T-helper 9 cell (primary cell): ENCODE measurements at places on chromosomes 7 and 10.
A peak's percentile ranks its signal among the peaks of the same experiment; 100 is the strongest.

DNA sequence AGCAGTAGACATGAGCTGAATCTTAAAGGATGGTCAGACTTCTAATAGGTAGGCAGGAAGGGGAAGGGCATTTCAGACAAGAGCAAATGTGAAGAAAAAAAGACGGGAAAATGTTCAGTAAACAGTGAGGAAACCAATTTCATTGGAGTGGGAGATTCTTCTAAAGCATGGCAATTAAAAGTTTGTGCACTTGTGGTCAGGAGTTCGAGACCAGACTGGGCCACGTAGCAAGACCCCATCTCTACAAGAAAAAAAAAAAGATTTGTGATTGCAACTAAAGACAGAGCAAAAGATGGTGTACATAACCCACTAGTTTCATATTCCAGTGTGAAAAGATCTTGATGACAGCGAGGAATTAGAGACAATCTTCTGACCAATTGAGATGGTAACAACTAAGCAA, 41.7 kb downstream of the CCDC71L start:
- no peak for DNase-seq

- peak; percentile 74 for DNase-seq
These were observed 61.7 kb downstream of the PWWP2B start for GRCh38 chr10:132458586-132459300.

- DNase-seq = no peak
These were observed 70.0 kb upstream of the CC2D2B start for GRCh38 chr10:95837783-95838182.

DNA sequence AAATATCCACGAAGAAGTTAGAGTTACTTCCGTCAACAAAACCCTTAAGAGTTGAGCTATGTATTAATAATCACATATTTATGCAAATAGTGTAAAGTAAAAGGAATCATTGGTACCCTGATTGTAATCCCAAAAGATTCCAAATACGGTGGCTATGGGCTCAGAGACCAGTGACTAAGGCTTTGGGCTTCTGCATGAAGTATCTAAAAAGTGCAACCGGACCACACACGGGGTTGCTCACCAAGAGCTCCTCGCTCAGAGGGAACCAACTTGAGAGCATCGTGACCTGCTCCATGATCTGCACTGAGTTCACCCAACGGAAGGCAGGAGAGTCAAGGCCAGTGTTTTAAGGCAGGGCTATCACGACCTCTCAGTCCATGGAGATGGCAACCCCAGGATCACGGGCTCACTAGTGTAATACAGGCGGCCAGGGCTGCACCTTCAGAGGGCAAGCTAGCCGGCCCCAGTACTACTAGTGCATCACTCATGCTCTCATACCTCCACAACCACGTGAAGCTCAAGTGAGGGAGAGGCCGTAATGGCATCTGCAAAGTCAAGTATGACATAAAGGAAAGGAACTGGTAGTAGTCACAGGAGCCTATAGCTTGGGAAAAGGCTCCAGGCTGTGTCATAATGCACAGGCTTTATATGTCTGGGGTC, 77.1 kb upstream of the CAMK2B start:
- DNase-seq = no peak

- DNase-seq = no peak
These were observed 9.2 kb downstream of the CPN1 start for GRCh38 chr10:100072514-100072913.

DNA sequence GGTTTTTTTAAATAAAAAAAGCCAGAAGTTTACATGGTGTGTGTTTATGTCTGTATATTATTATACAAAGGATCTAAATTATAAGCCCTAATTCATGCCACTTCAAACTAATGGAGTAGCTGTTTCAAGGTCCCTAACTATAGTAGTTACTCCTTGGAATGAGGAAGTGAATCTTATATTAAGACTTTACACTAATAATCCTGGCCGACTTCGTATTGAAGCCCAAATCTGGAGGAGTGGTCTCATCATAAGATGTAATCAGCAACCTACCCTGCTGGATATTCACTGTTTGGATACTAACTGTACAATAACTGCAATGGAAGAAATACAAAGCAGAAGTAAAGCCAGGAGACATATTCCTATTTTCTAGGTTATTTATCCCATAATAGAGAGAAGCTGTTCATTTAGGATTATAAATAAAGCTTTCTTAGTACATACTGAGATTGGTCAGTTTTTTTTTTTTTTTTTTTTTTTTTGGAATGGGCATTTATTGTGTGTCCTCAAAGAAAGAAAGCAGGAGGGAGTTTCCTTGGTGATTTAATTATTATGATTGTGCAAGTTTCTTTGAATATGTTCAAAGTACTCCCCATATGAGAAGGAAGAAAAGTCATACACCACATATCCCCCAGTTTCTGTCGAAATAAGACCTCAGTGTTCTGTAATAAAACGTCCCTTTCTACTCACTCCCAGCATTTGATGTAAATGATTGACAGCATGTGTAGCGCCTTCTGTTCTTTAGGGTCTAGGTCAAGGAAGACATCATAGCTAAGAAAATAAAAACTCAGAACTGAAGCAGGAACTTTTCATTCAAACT, 397.8 kb downstream of the EXOC4 start:
- no peak for DNase-seq

DNA sequence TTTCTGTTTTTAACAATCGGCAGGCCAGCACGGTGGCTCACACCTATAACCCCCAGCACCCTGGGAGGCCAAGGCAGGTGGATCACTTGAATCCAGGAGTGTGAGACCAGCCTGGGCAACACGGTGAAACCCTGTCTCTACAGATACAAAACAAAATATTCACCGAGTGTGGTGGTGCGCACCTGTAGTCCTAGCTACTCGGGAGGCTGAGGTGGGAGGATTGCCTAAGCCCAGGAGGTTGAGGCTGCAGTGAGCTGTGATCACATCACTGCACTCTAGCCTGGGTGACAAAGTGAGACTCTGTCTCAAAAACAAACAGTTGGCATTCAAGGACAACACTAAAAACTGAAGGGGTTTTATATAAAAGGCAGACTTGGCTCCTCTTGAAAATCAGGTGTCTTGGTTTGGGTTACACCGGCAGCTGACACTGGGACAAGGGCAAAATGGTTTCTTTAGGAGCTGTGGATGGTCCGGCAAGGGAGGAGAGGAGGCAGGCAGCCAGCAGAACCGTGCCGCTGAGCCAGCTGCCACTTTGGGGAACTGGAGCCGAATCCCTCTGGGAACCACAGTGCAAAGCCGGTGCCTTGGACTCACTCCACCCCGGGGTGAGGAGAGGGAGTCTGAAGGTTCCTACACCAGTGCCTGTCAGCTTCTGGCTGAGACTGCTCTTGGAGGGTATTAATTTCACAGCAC, 52.6 kb downstream of the CHST3 start:
- DNase-seq = no peak

DNA sequence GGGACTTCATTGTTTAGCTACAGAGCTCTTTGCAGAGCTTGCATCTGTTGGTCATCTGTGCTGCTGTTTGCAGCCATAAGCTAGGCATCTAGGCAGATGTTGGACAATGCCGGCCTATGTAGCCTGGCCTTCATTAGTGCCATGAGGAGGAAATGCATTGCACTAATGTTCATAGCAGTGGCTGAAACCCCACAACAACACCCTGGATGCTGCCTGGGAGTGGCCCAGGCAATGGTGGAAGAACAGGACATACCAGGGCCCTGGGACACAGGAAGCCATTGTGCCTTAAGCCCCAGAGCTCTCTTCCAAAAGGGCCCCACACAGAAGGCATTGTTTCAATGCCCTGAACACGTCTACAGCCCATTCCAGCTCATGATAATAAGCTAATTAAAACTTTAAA, 131.5 kb upstream of the LYZL1 start:
- no peak for DNase-seq

DNA sequence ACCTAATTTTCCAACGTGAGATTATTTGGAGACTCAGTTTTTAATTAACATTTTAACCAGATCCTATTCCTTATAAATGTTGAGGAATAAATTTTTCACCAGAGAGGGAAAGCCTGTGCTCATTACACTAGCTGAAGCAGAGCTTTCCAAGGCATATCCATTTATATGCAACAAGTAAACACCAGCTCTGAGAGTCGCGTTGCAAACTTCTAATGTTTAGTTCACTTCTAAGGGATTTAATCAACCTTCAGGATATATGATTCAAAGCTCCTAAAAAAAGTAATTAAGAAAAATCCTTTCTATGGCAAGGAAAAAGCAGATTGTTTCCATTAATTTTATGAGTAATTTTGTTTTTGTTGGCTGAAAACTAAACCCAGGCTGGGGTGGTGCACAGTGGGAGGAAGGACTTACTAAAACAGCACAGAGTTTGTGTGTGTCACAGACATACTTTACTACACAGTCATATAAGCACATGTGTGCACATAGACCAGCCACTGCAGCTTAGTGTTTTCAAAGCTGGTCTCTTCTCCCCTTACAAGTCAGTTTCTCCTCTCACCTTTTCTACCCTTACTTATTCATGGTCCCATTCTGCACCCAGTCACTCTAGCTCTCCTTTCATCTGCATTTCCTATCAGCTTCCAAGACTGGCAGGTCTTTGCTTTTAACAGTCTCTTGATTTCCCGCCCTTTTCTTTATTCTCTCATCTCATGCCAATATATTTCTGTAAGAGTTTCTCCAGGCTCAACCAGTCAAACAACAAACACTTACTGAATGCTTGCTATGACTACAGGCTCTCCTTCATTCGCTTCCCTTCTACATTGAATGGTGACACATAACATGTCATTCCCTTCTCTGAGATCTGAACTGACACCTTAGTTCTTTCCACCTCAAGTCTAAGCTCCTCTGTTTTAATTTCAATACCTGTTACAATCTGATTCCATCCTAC, 81.1 kb upstream of the FZD1 start:
- DNase-seq = no peak

DNA sequence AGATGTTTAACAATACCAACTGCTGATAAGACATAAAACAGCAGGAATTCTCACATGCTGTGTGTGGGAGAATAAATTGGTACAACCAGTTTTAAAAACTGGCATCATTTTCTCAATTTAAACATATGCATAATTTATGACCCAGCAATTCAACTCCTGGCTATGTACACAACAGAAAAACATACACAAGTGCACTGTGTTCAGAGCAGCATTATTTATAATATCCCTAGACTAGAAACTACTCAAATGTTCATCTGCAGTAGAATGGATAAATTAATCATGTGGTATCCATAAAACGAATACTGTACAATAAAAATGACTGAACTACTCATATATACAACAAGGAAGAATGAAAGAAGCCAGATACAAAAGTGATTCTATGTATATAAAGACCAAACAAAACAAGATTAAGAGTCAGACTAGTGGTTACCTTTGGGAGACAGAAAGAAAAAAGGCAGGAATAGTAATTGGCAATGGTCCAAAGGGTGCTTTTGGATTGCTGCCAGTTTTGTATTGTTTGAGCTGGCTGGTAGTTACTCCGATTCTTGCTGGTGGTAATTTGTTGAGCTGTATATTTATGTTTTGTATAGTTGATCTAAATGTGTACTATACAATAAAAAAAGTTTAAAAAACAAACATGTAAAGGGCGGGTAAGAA, 306.0 kb downstream of the TFEC start:
- no peak for DNase-seq

GRCh38 chr7:44769776-44770294, 21.2 kb downstream of the ZMIZ2 start:
- no peak for DNase-seq

GRCh38 chr7:11343818-11344413, 370.2 kb downstream of the PHF14 start:
- DNase-seq = no peak

GRCh38 chr7:152647009-152647408, 28.9 kb downstream of the XRCC2 start:
- DNase-seq = no peak

GRCh38 chr7:50655020-50655419, 89.8 kb upstream of the DDC start:
- no peak for DNase-seq

- DNase-seq = no peak
These were observed 828 bp downstream of the OGDHL start for GRCh38 chr10:49761201-49761788.

DNA sequence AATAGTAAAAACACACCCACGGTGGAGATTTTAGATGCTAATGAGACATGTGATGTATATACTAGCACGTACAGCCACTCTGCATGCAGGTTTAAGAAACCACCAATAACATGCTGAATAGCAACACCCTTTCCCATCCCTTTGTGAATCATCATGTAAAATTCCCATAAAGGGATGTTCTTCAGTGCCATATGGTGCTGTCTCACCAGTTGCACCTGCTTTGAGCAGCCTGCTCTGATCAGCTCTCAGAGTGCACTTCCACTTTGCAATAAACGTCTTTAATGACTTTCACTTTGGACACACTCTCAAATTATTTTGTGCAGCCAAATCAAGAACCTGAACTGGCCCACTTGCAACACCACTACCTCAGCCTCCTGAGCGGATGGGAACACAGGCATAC, 615.0 kb downstream of the ANKRD7 start:
- DNase-seq = no peak

DNA sequence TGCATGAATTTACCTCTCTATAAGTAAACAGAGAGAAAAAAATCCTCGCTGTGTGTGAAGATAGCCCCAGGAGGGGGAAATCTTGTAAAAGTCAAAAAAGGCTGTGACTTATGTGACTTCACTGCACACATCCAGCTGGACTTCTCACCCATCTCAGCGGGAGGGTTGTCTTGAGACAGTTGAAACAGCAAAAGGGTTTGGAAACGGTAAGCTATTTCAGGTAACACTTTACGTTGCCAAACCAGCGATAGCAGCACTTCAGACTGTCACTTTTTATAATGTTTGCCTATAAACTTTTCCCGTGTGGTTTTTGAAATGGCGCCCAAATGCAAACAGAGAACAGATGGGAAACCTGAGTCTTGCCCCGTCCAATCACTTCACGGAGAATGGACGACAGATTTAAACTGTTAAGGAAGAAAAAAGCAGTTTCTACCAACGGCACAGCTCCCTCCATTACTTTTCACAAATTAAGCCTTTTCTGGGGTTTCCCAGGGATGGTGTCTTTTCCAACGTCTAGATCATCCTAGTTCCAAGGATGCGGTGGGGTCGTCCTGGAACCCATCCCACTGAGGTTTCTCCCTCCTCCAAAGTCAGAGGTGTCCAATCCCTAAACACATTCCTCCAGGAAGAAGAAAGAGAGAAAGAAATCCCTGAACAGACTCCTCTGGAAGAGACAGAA, 25.2 kb downstream of the FGFR2 start:
- no peak for DNase-seq

- peak; percentile 34 for DNase-seq
These were observed 12.6 kb upstream of the ARL4A start for GRCh38 chr7:12674861-12675260.

DNA sequence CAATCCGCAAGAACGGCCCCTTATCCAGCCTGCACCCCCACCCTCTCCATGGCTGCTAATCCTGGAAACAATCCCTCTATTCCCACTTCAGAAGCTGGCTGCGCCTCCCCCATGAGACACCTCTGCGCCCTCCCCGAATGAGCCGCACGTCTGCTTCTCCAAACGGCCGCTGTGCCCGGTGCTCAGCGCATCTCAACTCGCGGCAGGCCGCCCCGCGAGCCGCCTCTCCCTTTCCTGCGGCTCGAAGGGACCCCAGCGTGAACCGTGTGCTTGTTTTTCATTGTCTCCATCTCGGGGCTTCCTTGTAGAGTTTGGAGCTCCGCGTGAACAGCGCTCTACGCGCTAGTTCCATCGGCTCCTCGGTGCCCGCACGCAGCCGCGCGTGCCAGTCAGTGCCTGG, 20.8 kb upstream of the FXYD4 start:
- no peak for DNase-seq

- DNase-seq = no peak
These were observed 430.9 kb downstream of the POM121L12 start for GRCh38 chr7:53466371-53466770.
